ENCODE measurements at places on chromosomes 3 and 15.

DNA sequence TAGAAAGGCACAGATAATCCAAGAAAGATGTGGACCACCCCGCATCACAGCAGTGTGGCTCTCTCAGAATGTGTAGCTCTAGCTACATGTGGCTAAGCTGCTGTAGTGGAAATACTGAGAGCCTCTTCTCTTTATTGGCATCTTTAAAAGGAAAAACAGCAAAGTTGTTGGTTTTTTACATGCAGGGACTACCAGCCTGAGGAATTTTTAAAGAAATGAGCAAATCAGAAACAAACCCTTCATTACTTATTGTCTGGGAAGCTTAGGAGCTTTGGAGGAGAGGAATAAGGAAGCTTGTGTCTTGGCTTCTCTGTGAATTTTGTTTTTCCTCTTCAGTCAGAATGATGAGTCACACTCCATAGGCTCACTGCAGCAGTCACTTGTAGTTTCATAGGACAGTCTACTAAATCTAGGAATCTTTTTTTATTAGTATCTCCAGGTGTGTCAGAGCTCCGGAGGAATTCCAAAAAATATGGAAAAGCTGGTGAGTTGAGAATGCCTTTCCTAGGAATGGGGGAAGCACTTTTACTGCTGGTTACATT is 27.5 kb downstream of the POLG start:
- no peak for DNase-seq

DNA sequence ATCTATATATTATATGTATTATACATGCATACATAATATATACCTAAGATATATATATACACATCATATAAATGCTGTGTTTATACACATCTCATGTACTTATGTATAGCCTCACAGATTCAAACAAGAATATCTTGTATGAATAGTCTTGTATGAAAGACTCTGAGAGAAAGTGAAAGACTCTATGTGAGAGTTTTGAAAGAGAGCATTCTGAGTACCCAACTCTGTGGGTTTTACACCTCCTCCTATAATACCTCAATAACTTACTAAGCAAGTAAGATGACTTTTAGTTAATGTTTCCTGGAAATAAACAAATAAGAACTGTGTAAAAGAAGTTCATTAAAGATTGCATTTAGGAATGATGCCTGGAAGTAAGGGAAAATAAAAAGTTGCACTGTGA is 108.1 kb upstream of the GMNC start:
- DNase-seq = no peak

DNA sequence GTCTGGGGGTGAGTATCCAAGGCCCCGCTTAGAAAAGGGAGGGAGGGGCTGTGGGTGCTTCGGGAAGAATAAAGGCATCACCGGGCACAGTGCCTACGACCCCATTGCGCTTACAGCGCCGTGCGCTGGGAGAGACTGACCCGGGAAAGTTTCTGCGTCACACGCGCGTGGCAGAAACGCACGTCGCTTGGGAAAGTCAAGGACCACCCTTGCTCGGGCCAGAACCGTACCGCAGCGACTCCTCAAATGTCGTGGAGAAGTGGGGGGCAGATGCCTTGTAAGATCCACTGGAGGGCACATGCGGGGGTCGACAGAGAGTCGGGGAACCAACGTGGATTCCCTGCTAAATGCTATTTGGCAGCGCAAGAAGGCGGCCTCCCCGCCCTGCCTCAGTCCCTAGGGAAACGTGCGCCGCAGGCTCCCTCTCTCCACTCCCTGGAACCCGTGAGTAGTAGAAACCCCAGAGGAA is 2.4 kb downstream of the ADAMTS9 start:
- DNase-seq = no peak

DNA sequence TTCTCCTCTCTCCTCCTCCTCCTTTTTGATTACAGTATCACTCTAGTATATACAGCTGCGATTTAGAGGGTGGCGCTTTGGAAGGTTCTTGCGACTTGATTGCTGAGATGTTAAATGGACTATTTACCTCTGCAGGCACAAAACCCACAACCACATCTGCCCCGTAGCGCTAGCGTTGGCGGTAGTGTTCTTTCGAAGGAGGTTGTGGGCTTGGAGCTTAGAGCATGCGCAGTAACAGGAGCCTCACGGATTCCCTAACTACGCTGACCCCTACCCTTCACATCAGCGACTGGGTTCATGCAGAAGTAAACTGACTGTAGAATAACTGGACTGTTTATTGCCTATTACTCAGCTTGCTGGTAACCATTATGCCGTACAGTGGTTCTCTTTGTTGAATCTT is 58.0 kb downstream of the CGGBP1 start:
- no peak for DNase-seq

GRCh38 chr3:146625186-146625775 is 20.1 kb upstream of the PLSCR5 start:
- no peak for DNase-seq

- no peak for DNase-seq
Observed at GRCh38 chr3:102545276-102545675, 110.5 kb downstream of the ZPLD1 start.

DNA sequence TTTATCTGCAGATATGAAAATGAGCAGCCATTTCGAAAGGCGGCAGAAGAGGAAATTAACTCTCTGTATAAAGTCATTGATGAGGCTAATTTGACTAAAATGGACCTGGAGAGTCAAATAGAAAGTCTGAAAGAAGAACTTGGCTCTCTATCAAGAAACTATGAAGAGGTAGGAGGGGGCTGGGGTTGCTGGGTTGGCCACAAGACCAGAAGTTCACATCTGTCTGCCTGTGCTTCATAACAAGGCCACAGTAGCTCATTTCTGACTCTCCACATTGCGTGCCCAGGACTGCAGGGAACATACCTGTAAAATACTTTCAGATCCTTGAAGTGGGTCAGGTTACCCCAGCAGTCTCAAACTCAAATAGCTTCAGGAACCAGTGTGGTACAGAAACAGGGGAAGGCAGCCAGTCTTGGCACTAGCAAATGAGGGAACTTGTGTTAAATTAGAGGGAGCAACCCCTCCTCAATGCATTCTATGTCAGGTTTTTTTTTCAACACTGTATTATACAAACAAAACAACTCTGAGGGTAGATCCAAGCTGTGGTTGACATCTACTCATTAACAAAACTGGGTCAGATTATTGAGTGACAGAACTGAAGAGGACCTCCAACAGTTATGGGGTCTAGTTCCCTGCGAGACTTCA is 48.7 kb downstream of the BFSP2 start:
- no peak for DNase-seq

All from D341Med (cell line).